ENCODE measurements at places on chromosomes 3 and 15. TPM values are rescaled to one million over a fixed set of nuclear protein-coding genes. Genes with fewer than 3 reads are reported as not detected.
A peak's percentile ranks its signal among the peaks of the same experiment; 100 is the strongest.

DNA sequence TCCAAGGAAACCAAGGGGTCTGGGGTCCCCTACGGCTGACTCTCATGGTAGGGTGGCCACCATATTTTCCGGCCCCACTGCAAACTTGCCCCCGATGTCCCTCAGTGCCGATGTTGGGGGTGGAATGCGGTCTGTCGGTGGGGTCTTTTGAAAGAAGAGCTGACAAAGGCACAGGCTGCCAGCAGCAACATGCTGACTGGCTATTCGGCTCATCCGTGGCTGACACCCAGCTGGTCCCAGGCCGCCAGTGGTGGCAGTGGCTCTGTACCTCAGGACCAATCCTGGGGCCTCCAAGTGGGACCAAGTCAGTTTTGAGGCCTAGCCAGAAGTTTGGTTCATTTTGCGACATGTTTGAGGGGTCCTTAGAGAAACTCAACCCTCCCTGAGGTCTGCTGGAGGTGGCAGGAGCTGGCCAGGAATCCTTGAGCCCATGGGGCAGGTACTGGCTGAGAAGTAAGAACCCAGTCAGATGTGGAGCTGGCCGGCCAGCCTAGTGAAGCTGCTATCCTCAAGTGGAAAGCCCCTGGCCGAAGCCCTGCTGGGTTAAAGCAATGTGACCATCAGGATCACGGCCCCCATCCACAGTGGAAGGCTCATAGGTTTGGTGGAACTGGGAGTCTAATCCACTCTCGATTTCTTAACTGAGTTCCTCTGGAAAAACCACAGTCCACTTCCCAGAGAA, 17.8 kb downstream of the BMF start:
- H3K4me1 ChIP-seq = no peaks in the 10 kb centered on the region
- H3K4me3 ChIP-seq = no peak overlapping the region
- no peaks in the 10 kb centered on the region for H3K27me3 ChIP-seq
- H3K27ac ChIP-seq = no peak overlapping the region
- no peaks in the 10 kb centered on the region for H3K36me3 ChIP-seq

Gene ATP13A4
- total RNA-seq = 3.0 TPM

Gene ZKSCAN7
- total RNA-seq = 4.2 TPM

DNA sequence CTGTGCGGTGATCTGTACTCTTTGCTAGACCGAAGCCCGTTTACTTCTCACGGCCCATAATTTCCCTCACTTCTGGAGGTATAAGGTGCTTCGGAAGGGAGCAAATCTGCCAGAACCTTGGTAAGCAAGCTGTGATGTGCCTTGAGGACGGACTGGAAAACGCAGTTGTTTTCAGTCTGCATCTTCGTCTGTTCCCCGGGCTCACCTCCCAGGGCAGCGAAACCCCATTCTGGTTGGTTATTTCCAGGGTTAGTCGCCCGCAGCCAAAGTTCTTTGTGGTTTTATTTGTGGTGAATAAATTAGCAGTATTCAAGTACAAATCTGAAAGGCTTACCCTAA, 401 bp downstream of the RAMAC start:
- H3K27ac ChIP-seq = peak overlapping the region; percentile 71
- no peak for DNase-seq
- peaks cover 18% of the 10 kb centered on the region for H3K4me1 ChIP-seq
- H3K4me3 ChIP-seq = peak overlapping the region; percentile 87
- H3K27me3 ChIP-seq = no peaks in the 10 kb centered on the region

Gene ROPN1
- not detected for total RNA-seq

Gene MEGF11
- not detected for total RNA-seq

Gene ALG1L2
- 1.5 TPM for total RNA-seq

GRCh38 chr3:1855841-1856240, 242.8 kb upstream of the CNTN4 start:
- no peak for DNase-seq
- no peak overlapping the region for H3K27ac ChIP-seq
- H3K4me1 ChIP-seq = no peaks in the 10 kb centered on the region
- H3K4me3 ChIP-seq = no peak overlapping the region

- no peaks in the 10 kb centered on the region for H3K4me1 ChIP-seq
- H3K4me3 ChIP-seq = no peak overlapping the region
- no peaks in the 10 kb centered on the region for H3K36me3 ChIP-seq
- no peak overlapping the region for H3K27ac ChIP-seq
- no peaks in the 10 kb centered on the region for H3K27me3 ChIP-seq
Measured at GRCh38 chr3:30586096-30586805, 20.1 kb upstream of the TGFBR2 start.

DNA sequence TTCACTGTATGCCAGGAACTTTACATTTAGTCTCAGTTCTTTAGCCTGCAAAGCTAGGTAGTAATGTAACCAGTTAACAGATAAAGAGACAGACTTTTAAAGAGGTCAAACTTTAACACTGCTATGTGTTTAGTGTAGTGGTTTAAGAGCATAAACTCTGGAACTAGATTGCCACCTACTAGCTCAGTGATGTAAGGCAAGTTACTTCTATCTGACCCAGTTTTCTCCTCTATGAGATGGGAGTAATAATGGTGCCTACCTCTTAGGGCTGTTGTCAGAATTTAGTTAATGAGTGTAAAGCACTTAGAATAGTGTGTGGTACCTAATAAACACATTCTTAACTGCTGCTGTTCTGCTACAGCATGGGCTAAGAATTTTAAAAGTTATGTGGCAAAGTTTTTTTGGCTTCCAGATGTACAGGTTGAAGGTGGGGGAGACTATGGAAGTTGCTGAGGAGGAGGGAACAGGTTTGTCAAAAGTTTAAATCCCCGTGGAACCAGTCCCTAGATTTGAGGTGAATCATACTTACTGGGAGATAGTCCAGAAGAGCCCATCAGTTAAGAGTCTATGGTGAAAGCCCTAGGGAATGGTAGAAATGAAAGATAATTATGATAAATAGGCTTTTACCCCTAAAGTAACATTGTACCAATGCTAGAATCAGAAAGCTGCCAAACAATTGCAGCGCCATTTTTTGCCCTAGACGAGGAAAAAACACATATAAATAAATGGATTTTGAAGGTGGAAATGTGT, 13.9 kb downstream of the TSC22D2 start:
- H3K4me3 ChIP-seq = no peak overlapping the region
- peaks cover 43% of the 10 kb centered on the region for H3K4me1 ChIP-seq
- H3K27ac ChIP-seq = no peak overlapping the region
- no peaks in the 10 kb centered on the region for H3K36me3 ChIP-seq
- no peaks in the 10 kb centered on the region for H3K27me3 ChIP-seq

Gene CCDC39
- not detected for total RNA-seq

GRCh38 chr3:134274571-134274970, 23.9 kb upstream of the RYK start:
- H3K4me1 ChIP-seq = no peaks in the 10 kb centered on the region
- H3K27me3 ChIP-seq = no peaks in the 10 kb centered on the region
- H3K27ac ChIP-seq = no peak overlapping the region
- H3K36me3 ChIP-seq = no peaks in the 10 kb centered on the region
- no peak for DNase-seq

Gene CYP8B1
- not detected for total RNA-seq

Gene IQCH
- 1.1 TPM for total RNA-seq

Gene GOLGA8A
- 193 TPM for total RNA-seq

Gene PAQR9
- not detected for total RNA-seq

Gene SLC12A8
- not detected for total RNA-seq

DNA sequence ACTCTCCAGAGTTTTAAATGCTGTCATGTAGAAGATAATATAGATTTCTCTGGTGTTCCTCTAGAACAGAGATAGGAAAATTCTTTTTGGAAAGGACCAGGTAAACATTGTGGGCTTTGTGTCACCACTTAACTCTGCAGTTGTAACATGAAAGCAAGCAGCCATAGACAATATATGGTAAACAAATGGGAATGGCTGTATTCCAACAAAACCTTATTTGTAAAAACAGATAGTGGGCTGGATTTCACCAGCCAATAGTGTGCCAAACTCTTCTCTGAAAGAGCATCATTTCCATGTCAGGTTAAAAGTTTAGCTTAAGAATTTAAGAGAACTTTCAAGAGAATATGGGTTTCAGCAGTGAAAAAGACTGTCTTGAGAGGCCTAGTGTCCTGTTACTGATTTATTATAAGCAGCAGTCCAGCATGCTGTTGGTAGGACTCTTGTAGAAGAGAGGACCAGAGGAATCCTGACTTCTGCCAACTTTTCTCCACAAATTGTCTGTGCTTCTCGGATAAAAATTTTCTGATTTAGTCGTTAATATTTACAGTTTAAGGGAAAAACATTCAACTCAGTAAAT, 107.7 kb downstream of the TCF12 start:
- no peaks in the 10 kb centered on the region for H3K36me3 ChIP-seq
- H3K27me3 ChIP-seq = no peaks in the 10 kb centered on the region
- DNase-seq = no peak
- H3K4me3 ChIP-seq = no peak overlapping the region
- H3K27ac ChIP-seq = no peak overlapping the region

All from CD4-positive, alpha-beta memory T cell (primary cell).